ENCODE measurements at places on chromosomes 5 and 9.
A peak's percentile ranks its signal among the peaks of the same experiment; 100 is the strongest.

- no peaks in the 10 kb centered on the region for H3K36me3 ChIP-seq
- no peaks in the 10 kb centered on the region for H3K4me1 ChIP-seq
- no peak overlapping the region for H3K4me3 ChIP-seq
- DNase-seq, result no peak
Observed at GRCh38 chr9:119349351-119349825, 19.8 kb downstream of the BRINP1 start.

DNA sequence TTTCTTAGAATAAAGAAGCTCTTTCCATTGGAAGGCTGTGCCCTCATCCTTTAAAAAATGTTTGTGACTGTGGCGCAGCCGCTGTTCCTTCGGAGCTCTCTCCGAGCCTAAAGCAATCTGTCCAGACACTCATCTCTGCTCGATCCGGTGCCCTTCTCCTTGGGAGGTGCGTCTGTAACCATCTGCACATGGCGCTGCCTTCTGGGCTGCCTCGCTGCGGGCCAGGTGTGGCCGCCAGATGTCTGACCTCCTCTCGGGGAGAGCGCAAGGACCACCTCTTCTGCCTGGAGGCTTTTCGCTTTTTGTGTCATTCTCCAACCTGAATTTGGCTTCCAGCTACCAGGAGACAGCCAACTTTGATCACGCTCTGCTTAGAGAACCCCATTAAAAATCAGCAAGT lies 153.4 kb upstream of the PTCH1 start:
- H3K27me3 ChIP-seq, result peaks cover 38% of the 10 kb centered on the region
- no peak overlapping the region for H3K27ac ChIP-seq

- no peak overlapping the region for H3K4me3 ChIP-seq
- H3K36me3 ChIP-seq, result no peaks in the 10 kb centered on the region
- peaks cover 6% of the 10 kb centered on the region for H3K27me3 ChIP-seq
- no peaks in the 10 kb centered on the region for H3K4me1 ChIP-seq
- H3K27ac ChIP-seq, result no peak overlapping the region
Observed at GRCh38 chr5:148904440-148904839, 78.0 kb downstream of the ADRB2 start.

- H3K27ac ChIP-seq, result no peak overlapping the region
- no peaks in the 10 kb centered on the region for H3K27me3 ChIP-seq
- peaks cover 9% of the 10 kb centered on the region for H3K4me1 ChIP-seq
- DNase-seq, result no peak
- H3K36me3 ChIP-seq, result peaks cover 32% of the 10 kb centered on the region
Observed at GRCh38 chr5:111364992-111365391, 140.8 kb downstream of the CAMK4 start.

GRCh38 chr9:72932619-72933018 lies 20.2 kb downstream of the ALDH1A1 start:
- H3K27me3 ChIP-seq, result no peaks in the 10 kb centered on the region
- no peak for DNase-seq
- H3K4me3 ChIP-seq, result no peak overlapping the region
- no peaks in the 10 kb centered on the region for H3K4me1 ChIP-seq
- no peak overlapping the region for H3K27ac ChIP-seq
- no peaks in the 10 kb centered on the region for H3K36me3 ChIP-seq

GRCh38 chr9:102047549-102047948 lies 309.1 kb upstream of the GRIN3A start:
- no peaks in the 10 kb centered on the region for H3K27me3 ChIP-seq
- no peak overlapping the region for H3K4me3 ChIP-seq
- no peak for DNase-seq
- H3K36me3 ChIP-seq, result no peaks in the 10 kb centered on the region
- H3K27ac ChIP-seq, result no peak overlapping the region

GRCh38 chr9:34612788-34613390 lies 992 bp upstream of the RPP25L start:
- peaks cover 11% of the 10 kb centered on the region for H3K4me1 ChIP-seq
- H3K27me3 ChIP-seq, result no peaks in the 10 kb centered on the region
- H3K27ac ChIP-seq, result peak overlapping the region; percentile 93
- H3K36me3 ChIP-seq, result peaks cover 38% of the 10 kb centered on the region

DNA sequence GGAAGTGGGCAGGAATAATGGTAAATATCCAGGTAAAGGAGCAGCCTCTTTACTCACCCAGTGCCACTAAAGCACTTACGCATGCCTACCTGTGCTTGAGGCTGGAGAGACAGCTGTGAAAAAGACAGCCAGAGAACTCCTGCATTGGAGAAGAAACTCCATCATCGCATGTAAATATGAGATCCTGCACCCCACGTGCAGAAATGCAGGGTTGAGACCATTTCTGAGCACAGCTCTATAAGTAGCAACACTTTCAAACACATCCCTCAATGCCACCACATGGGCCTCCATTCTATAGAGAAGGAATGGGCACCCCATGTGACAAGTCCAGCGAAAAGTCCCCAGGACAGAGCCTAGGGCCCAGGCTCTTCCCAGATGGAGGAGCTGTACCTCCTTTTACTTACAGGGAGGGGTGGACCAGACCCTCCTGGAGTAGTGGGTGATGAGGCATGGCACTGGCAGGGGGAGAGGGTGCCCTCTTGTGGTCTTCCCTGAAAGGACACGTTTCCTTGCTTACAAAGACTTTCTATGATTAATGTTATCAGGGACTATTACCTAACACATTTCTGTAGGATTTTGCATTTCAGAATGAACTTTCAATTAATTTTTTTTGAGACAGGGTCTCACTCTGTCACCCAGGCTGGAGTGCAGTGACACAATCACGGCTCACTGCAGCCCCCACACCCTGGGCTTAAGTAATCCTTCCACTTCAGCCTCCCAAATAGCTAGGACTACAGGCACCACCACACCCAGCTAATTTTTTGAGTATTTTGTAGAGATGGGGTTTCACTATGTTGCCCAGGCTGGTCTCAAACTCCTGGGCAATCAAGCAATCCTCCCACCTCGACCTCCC lies 55.3 kb upstream of the IL17B start:
- H3K4me1 ChIP-seq, result peaks cover 23% of the 10 kb centered on the region
- H3K4me3 ChIP-seq, result no peak overlapping the region
- peak; percentile 21 for DNase-seq
- no peaks in the 10 kb centered on the region for H3K36me3 ChIP-seq

- no peaks in the 10 kb centered on the region for H3K4me1 ChIP-seq
- H3K36me3 ChIP-seq, result no peaks in the 10 kb centered on the region
- no peak overlapping the region for H3K27ac ChIP-seq
- H3K4me3 ChIP-seq, result no peak overlapping the region
- H3K27me3 ChIP-seq, result no peaks in the 10 kb centered on the region
- no peak for DNase-seq
Observed at GRCh38 chr5:2013301-2014057, 130.8 kb upstream of the IRX4 start.

DNA sequence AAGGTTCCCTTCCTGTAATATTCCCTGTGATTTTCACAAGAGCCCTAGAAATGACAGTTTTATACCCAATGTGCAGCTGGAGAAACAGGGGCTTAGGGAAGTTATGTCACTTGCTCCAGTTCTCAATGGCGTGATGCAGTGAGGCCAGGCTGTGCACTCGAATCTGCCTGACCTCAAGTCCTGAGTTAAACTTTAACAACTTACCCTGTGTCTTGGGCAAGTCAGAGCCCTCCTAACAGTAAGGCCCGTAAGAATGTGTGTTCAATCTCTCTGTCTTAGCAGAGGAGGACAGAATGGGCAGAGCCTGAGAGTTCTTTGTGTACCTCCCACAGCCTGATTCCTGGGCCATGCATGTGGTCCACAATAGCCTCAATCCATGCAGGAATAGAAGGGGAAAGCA lies 181.1 kb downstream of the TRIM32 start:
- no peak overlapping the region for H3K4me3 ChIP-seq
- H3K4me1 ChIP-seq, result no peaks in the 10 kb centered on the region
- DNase-seq, result no peak

GRCh38 chr5:135225856-135226560 lies 173.0 kb downstream of the MACROH2A1 start:
- DNase-seq, result no peak
- H3K4me3 ChIP-seq, result no peak overlapping the region

DNA sequence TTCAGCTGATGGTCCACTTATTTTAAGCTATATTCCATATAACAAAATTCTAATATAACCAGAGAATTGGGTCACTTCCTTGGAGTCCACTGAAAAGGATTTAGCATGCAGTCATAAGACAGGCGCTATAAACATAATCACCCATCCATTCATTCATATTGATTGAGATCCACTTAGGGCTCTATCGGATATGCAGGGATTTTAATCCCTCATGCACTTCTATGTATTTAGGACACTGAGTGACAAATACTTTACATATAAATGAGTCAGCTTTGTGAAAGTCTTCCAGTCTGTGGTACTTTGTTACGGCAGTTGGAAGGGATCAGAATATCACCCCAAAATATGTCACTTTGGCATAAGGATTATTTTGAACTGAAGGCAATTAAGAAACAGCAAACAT lies 127.3 kb upstream of the ZNF608 start:
- no peaks in the 10 kb centered on the region for H3K36me3 ChIP-seq
- no peaks in the 10 kb centered on the region for H3K27me3 ChIP-seq
- no peak overlapping the region for H3K4me3 ChIP-seq
- DNase-seq, result no peak
- no peaks in the 10 kb centered on the region for H3K4me1 ChIP-seq
- no peak overlapping the region for H3K27ac ChIP-seq

- no peak overlapping the region for H3K4me3 ChIP-seq
- no peak overlapping the region for H3K27ac ChIP-seq
- no peaks in the 10 kb centered on the region for H3K4me1 ChIP-seq
- no peaks in the 10 kb centered on the region for H3K36me3 ChIP-seq
- H3K27me3 ChIP-seq, result no peaks in the 10 kb centered on the region
Observed at GRCh38 chr5:98843481-98843880, 70.0 kb downstream of the RGMB start.

DNA sequence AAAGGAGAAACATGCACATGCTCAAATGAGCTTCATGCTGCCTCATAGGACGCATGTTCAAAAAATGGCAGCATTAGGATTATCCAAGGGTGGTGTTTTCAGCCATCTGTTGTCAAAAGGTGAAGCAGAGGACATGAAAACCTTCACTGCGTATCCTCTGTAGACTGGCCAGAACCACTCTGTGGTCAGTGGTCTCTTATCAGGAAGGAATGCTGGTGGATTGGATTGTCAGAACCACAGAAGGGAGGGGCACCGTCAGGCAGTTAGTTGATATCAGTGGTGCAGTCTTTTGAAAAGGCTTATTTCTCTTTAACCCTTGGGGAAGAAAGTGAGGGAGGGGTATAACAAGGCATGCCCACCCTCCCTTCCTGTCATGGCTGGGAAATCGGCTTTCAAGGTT lies 100.1 kb downstream of the FBXL7 start:
- no peak overlapping the region for H3K27ac ChIP-seq
- no peak overlapping the region for H3K4me3 ChIP-seq
- no peaks in the 10 kb centered on the region for H3K4me1 ChIP-seq
- H3K27me3 ChIP-seq, result no peaks in the 10 kb centered on the region
- H3K36me3 ChIP-seq, result no peaks in the 10 kb centered on the region

DNA sequence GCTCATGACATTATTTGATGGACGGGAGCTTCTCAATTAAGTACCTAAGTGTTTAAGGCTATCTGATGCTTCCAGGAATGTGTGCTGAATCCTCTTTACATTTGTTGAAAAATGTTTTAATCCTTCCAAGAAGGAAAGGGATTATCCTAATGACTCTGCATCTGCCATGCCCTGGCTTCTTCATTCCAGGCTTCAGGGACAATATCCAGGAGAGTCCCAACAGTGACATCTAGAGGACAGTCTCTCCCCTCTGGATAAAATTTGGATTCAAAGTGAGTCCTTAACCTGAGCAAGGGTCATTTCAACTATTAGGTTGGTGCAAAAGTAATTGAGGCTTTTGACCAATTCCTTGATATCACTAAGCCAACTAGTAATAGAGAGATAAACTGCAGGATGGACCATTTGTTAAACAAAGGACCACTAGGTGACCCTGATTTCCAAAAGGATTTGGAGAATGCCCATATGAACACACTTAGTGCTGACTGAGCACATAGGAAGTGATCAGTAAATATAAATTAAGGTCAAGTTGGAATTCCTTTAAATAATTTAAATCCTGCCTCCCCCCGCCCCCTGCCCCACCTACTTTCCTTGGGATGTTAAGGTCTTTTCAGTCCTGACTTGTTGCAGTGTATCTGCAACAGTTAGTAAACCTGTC lies 19.1 kb downstream of the TNFSF8 start:
- H3K4me3 ChIP-seq, result no peak overlapping the region
- no peak overlapping the region for H3K27ac ChIP-seq
- H3K27me3 ChIP-seq, result no peaks in the 10 kb centered on the region
- peaks cover 94% of the 10 kb centered on the region for H3K36me3 ChIP-seq
- no peak for DNase-seq
- peaks cover 62% of the 10 kb centered on the region for H3K4me1 ChIP-seq

GRCh38 chr5:174352681-174353080 lies 307.2 kb downstream of the NSG2 start:
- no peak overlapping the region for H3K4me3 ChIP-seq
- no peak overlapping the region for H3K27ac ChIP-seq
- DNase-seq, result no peak
- H3K27me3 ChIP-seq, result no peaks in the 10 kb centered on the region
- H3K4me1 ChIP-seq, result peaks cover 2% of the 10 kb centered on the region

- H3K27me3 ChIP-seq, result no peaks in the 10 kb centered on the region
- peak overlapping the region; percentile 84 for H3K27ac ChIP-seq
- DNase-seq, result no peak
- H3K4me1 ChIP-seq, result peaks cover 85% of the 10 kb centered on the region
- peak overlapping the region; percentile 55 for H3K4me3 ChIP-seq
Observed at GRCh38 chr5:157198277-157198986, 17.8 kb downstream of the ITK start.

DNA sequence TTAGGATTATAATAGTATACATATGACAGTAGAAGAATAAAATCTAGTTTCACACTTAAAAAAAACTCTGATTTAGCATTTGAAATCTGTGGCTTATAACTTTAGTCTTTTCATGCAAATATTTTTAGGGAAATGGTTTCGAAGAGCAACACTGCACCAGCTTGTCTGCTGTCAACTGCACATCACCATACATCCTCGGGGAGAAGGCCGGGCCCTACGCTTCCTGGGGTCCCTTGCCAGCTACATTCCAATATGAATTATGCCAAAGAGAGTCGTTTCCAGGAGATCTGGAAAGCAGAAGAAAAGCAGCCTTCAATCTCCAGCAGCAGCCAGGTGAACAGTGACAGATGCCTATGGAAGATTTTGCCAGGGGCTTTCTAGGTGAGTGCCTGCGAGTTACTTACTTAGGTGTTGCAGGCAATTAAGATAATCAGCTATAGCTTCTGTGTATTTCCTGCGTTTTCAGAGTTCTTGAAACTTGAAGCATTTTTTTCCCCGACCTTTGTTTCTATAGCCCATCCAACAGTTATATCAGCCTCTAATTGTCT lies 166.8 kb downstream of the TRPM3 start:
- H3K4me3 ChIP-seq, result no peak overlapping the region
- H3K27ac ChIP-seq, result no peak overlapping the region
- no peak for DNase-seq

DNA sequence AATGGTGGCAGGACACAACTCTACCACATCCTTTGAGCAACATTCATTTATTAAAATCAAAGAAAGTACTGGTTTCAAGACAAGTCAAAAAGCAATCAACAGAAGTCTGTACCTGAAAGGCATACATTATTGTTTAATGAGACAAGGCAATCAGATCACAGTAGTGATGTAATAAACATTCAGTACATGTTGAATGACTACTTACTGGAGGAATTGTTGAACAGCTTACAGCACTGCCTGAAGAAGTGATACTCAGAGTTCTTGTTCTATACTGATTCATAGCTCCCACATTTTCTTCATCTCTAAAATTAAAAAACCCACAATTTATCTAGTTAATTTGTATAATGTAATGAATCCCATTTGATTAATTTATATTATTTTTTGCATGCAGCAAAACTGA lies 18.2 kb downstream of the RIOK2 start:
- H3K27ac ChIP-seq, result no peak overlapping the region
- peaks cover 24% of the 10 kb centered on the region for H3K4me1 ChIP-seq
- H3K36me3 ChIP-seq, result peaks cover 56% of the 10 kb centered on the region
- DNase-seq, result no peak
- no peak overlapping the region for H3K4me3 ChIP-seq
- H3K27me3 ChIP-seq, result no peaks in the 10 kb centered on the region
